ENCODE measurements at places on chromosomes 1 and 21.

GRCh38 chr1:22773981-22774832, 63.6 kb downstream of the EPHB2 start:
- DNase-seq = no peak

- DNase-seq = no peak
These were observed 43.2 kb downstream of the TMCO4 start for GRCh38 chr1:19756480-19756879.

DNA sequence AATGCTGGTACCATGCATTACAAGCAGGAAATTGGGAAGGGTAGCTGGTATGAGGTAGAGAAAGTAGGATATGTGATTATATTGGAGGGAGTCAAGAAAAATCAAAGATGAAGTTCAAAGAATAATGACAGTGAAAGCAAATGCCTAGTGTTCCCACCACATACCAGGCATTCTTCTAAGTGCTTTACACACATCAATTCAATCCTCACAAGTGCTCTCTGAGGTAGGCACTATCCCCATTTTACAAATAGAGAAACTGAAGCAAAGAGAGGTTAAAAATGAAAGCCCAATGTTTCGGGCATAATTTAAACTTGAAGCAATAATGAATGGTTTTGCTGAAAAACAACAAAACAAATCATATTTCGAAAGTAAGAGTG, 40.1 kb upstream of the MCOLN3 start:
- DNase-seq = no peak

- no peak for DNase-seq
These were observed 1.0 kb upstream of the JAM2 start for GRCh38 chr21:25637851-25638659.

GRCh38 chr1:112544751-112545150, 36.0 kb downstream of the WNT2B start:
- no peak for DNase-seq

DNA sequence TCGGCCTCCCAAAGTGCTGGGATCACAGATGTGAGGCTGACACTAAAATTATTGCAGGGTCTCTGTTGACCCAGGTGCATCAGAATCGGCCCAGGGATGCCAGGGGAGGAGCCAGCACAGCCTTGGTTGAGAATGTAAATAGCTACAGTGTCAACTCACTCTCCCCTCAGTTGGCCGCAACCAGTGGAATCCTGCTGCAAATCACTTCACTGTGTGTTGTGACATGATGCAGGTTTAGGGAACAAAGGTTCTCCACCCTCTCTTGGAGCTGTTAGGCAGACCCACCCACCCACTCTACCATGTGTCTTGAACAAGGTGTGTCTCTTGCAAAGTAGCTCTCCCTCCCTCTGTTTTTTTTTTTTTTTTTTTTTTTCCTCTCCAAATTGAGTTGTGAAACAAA, 60.5 kb upstream of the SOD1 start:
- DNase-seq = no peak

All from cortex of kidney (tissue), 1 donor.